Naive B cell (primary cell): ENCODE measurements at places on chromosomes 3 and 15.

DNA sequence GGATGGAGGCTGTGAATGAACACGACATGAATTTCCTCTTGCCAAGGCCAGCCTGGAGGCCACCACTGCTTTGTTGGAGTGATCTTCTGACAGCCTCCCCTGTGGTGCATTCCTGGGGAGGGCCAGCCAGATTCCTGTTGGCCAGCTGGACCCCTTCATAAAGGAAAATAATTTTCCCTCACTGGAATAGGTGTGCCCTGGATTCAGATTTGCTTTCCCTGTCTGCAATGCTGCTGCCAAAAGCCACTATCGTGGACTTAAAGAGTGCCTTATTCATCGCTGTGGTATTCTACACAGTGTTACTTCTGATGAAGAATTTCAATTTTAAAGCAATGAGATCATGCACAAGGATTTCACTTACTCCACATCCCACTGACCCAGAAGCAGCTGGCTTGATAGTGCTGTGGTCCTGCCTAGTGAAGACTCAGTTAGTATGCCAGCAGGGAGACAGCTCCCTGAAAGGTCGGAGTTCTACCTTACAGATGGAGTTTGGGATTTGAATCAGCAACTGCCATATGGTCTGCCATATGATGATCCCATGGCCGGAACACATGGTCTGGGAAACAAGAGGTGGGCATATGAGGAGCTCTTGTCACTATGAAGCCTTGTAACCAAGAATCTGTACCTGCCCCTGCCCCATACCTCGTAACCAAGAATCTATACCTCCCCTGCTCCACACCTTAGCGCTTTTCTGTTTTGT, 145.2 kb downstream of the KLF13 start:
- peak overlapping the region; percentile 86 for H3K27ac ChIP-seq
- H3K36me3 ChIP-seq, result no peaks in the 10 kb centered on the region
- no peaks in the 10 kb centered on the region for H3K27me3 ChIP-seq
- H3K4me1 ChIP-seq, result peaks cover 66% of the 10 kb centered on the region

GRCh38 chr15:68431037-68431791, 749 bp downstream of the ITGA11 start:
- H3K27me3 ChIP-seq, result peaks cover 38% of the 10 kb centered on the region
- no peaks in the 10 kb centered on the region for H3K4me1 ChIP-seq
- H3K4me3 ChIP-seq, result no peak overlapping the region
- H3K36me3 ChIP-seq, result no peaks in the 10 kb centered on the region
- no peak for DNase-seq

DNA sequence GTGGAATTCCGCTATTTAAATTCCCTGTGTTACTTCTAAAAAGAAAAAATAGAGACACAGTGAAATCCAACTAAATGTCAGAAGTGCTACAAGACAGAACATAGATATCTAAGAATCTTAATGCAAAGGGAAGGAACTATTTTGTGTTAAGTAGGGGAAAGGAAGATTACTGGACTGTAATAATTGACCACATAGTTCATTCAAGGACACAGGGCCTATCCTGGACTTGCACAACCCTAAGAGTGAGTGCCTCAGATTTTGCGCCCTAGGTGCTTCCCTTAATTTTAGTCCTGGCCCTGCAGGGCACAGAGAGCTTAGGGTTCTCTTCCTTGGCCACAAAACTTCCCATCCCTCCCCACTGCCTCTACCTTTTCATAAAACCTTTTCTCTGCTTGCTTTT, 3.5 kb upstream of the IL20RB start:
- peaks cover 14% of the 10 kb centered on the region for H3K4me1 ChIP-seq
- H3K27me3 ChIP-seq, result no peaks in the 10 kb centered on the region
- no peak for DNase-seq
- H3K4me3 ChIP-seq, result no peak overlapping the region
- H3K36me3 ChIP-seq, result no peaks in the 10 kb centered on the region
- no peak overlapping the region for H3K27ac ChIP-seq

GRCh38 chr15:58980351-58980939, 7.0 kb upstream of the RNF111 start:
- H3K27me3 ChIP-seq, result no peaks in the 10 kb centered on the region
- H3K36me3 ChIP-seq, result no peaks in the 10 kb centered on the region
- peaks cover 24% of the 10 kb centered on the region for H3K4me1 ChIP-seq

GRCh38 chr3:170232266-170232665, 10.0 kb downstream of the PRKCI start:
- no peak for DNase-seq
- H3K27ac ChIP-seq, result no peak overlapping the region
- H3K36me3 ChIP-seq, result no peaks in the 10 kb centered on the region
- peaks cover 11% of the 10 kb centered on the region for H3K4me1 ChIP-seq

- peaks cover 63% of the 10 kb centered on the region for H3K4me1 ChIP-seq
- H3K27me3 ChIP-seq, result no peaks in the 10 kb centered on the region
- no peaks in the 10 kb centered on the region for H3K36me3 ChIP-seq
- H3K27ac ChIP-seq, result no peak overlapping the region
- no peak overlapping the region for H3K4me3 ChIP-seq
Observed at GRCh38 chr3:23438657-23439056, 235.5 kb downstream of the UBE2E2 start.

DNA sequence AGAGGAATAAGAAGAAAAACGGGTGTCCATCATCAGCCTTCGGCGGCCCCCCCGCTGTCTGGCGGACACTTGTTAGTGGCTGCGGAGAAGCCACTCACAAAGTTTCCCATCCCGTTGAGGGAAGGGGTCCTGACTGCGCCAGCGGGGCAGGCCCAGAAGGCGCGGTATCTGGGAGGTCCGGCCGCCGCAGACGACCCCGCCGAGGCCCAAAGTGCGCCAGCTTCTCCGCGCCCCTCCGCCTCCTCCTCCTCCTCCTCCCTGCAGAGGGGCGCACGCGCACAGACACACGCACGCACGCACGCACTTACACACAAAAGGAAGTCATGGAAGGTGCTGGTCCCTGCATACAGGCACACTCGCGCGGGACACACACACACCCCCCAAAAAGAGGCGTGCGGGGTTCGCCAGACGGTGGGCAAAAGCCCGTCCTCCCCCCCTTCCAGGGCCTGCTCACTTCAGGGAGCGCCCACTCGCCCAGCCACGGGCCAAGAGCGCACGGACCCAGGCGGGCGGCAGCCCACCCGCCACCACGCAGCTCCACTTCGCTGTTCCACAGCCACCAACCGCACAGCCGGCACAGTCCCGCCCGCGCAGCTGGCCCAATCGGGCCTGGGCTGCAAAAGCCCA, 18.0 kb downstream of the ZNF148 start:
- no peaks in the 10 kb centered on the region for H3K27me3 ChIP-seq
- H3K4me1 ChIP-seq, result peaks cover 77% of the 10 kb centered on the region
- H3K4me3 ChIP-seq, result peak overlapping the region; percentile 87
- no peaks in the 10 kb centered on the region for H3K36me3 ChIP-seq

DNA sequence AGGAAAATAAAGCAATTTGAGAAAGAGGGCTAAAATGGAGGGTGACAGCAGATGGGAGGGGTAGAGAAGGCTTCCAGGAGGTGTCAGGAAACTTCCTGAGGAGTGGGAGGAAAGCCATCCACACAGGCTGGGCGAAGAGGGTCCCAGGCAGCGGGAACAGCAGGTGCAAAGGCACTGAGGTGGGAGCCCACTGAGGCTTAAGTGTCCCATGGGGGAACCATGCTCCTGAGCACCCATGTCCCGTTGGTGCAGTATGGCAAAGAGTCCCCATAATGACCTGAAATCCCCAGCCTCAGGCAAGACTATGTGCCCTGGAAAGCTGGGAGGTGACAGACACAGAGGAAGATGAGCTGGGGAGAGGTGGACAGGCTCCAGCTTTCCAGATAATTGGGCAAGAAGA, 30.0 kb downstream of the CFAP100 start:
- H3K4me3 ChIP-seq, result no peak overlapping the region
- H3K4me1 ChIP-seq, result no peaks in the 10 kb centered on the region
- no peak overlapping the region for H3K27ac ChIP-seq
- H3K36me3 ChIP-seq, result peaks cover 4% of the 10 kb centered on the region

GRCh38 chr15:75801859-75802593, 41.2 kb upstream of the UBE2Q2 start:
- H3K4me1 ChIP-seq, result peaks cover 12% of the 10 kb centered on the region
- no peak overlapping the region for H3K27ac ChIP-seq
- no peaks in the 10 kb centered on the region for H3K36me3 ChIP-seq
- H3K27me3 ChIP-seq, result peaks cover 65% of the 10 kb centered on the region

DNA sequence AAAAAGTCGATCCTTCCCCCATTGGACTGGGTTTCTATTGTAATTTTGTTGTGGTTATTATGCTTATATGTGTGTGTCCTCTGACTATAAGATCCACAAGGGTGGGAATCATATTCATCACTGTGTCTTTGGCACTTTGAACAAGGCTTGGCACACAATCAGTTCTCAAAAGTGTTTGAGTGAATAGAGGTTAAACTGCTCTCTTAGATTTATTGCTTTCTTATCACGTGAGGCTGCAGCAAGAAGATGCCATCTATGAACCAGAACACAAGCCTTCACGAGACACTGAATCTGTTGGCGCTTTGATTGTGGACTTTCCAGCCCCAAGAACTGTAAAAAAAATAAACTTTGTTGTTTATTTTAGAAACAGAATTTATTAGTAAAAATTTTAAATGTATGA, 295.0 kb upstream of the MDFIC2 start:
- no peaks in the 10 kb centered on the region for H3K36me3 ChIP-seq
- no peaks in the 10 kb centered on the region for H3K4me1 ChIP-seq
- no peak for DNase-seq
- H3K27me3 ChIP-seq, result peaks cover under 1% of the 10 kb centered on the region
- H3K4me3 ChIP-seq, result no peak overlapping the region

GRCh38 chr15:38065721-38066345, 131.4 kb downstream of the TMCO5A start:
- no peak for DNase-seq
- H3K4me3 ChIP-seq, result no peak overlapping the region
- no peaks in the 10 kb centered on the region for H3K36me3 ChIP-seq
- H3K27ac ChIP-seq, result no peak overlapping the region

- no peaks in the 10 kb centered on the region for H3K27me3 ChIP-seq
- no peak for DNase-seq
Observed at GRCh38 chr3:143608966-143609365, 239.3 kb downstream of the SLC9A9 start.

GRCh38 chr3:187193181-187193580, 4.1 kb upstream of the RTP1 start:
- H3K27ac ChIP-seq, result no peak overlapping the region
- H3K4me3 ChIP-seq, result no peak overlapping the region
- H3K4me1 ChIP-seq, result peaks cover 16% of the 10 kb centered on the region
- peaks cover 86% of the 10 kb centered on the region for H3K27me3 ChIP-seq
- no peaks in the 10 kb centered on the region for H3K36me3 ChIP-seq

DNA sequence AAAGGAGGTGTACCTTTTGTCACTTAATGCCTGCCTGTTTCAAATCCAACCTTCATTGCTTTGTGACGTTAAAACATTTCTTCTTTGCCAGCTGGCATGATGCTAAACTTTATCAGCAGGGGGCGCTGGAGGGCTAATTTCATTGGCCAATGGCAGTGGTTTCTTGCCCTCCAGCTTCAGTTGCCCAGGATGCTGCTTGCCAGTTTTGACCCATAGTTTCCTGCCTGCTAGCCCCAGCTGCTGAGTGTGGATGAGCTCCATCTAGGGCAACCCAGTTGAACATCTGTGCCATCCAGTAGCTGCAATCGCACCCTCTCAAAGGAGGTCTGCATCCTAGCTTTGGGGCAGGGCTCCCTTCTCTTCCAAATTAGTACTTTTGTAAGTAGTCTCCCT, 22.1 kb downstream of the ACKR2 start:
- no peaks in the 10 kb centered on the region for H3K36me3 ChIP-seq
- H3K4me1 ChIP-seq, result peaks cover 7% of the 10 kb centered on the region
- no peak overlapping the region for H3K27ac ChIP-seq
- DNase-seq, result peak; percentile 71
- peaks cover 5% of the 10 kb centered on the region for H3K27me3 ChIP-seq

DNA sequence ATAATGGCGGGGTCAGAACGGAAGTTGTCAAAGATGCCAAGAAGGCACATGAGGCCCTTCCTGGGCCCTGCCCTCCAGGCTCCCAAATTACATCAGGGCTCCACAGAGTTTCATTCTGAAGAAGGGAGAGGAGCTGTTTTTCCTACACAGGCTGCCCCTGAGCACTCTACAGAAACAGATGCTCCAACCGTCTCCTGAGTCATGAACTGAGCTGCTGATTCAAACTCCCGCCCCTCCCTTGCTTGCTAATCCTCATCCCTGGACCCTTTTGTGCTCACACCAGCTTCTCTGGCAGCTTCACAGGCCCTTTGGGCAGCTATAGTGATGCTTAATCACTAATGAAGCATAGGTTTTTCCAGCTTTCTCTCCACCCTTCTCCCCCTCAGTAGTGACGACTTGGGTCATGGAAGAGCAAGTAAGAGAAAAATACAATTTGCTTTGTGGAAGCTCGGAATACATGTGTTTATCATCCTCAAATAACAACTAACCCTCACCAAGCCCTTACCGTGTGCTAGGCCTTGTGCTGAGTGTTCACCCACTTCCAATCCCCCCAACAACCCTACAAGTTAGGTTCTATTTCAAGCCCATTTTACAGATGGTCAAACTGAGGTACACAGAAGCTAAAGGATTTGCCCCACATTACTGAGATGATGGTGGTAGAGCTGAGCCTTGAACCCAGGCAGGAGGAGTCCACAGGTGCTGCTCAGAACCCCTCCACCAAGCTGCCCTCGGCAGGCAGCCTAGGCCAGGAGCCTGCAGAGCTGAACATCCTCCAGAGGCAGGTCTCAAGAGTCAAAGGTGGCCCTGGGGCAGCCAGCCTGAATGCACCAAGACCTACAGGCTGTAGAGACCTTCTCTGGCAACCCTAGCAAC, 21.9 kb downstream of the MEGF11 start:
- no peak for DNase-seq
- no peak overlapping the region for H3K27ac ChIP-seq
- peaks cover 30% of the 10 kb centered on the region for H3K27me3 ChIP-seq
- H3K4me3 ChIP-seq, result no peak overlapping the region
- H3K36me3 ChIP-seq, result no peaks in the 10 kb centered on the region
- no peaks in the 10 kb centered on the region for H3K4me1 ChIP-seq

GRCh38 chr15:43329217-43329959, 985 bp downstream of the LCMT2 start:
- peak overlapping the region; percentile 99 for H3K27ac ChIP-seq
- DNase-seq, result peak; percentile 2
- peaks cover 35% of the 10 kb centered on the region for H3K4me1 ChIP-seq

DNA sequence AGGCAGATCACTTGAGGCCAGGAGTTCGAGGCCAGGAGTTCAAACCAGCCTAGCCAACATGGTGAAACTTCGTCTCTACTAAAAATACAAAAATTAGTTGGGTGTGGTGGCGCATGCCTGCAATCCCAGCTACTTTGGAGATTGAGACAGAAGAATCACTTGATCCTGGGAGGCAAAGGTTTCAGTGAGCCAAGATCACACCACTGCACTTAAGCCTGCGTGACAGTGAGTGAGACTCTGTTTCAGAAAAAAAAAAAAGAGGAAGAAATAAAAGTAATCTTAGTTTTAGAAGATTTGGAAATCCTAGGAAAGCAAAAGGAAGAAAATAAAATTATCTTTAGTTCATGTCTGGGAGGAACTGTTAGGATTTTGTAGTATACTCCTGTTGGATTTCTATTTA, 77.2 kb downstream of the IL12A start:
- no peaks in the 10 kb centered on the region for H3K27me3 ChIP-seq
- H3K4me1 ChIP-seq, result no peaks in the 10 kb centered on the region
- no peak overlapping the region for H3K4me3 ChIP-seq
- no peak for DNase-seq

GRCh38 chr3:28576614-28577200, 228.1 kb upstream of the AZI2 start:
- no peak for DNase-seq
- H3K4me1 ChIP-seq, result peaks cover 1% of the 10 kb centered on the region
- no peaks in the 10 kb centered on the region for H3K36me3 ChIP-seq
- H3K27me3 ChIP-seq, result peaks cover 48% of the 10 kb centered on the region
- no peak overlapping the region for H3K4me3 ChIP-seq
- H3K27ac ChIP-seq, result no peak overlapping the region
